ENCODE measurements at places on chromosomes 4 and X. TPM values are rescaled to one million over a fixed set of nuclear protein-coding genes. Genes with fewer than 3 reads are reported as not detected.

BANK1 gene
- not detected for total RNA-seq

BMP3 gene
- not detected for total RNA-seq

PLXNA3 gene
- total RNA-seq: 5.6 TPM

GPR50 gene
- not detected for total RNA-seq

HDX gene
- 8.0 TPM for total RNA-seq

MXRA5 gene
- total RNA-seq: under 0.01 TPM

TMPRSS11B gene
- not detected for total RNA-seq

REPS2 gene
- 6.2 TPM for total RNA-seq

MSX1 gene
- total RNA-seq: 1.8 TPM

FOXP3 gene
- total RNA-seq: 0.34 TPM

PPP1R2C gene
- total RNA-seq: not detected

NKX3-2 gene
- under 0.01 TPM for total RNA-seq

GPR173 gene
- 2.3 TPM for total RNA-seq

RASL11B gene
- total RNA-seq: not detected

MAGEC2 gene
- total RNA-seq: not detected
